ENCODE measurements at places on chromosomes 16 and 17. TPM values are rescaled to one million over a fixed set of nuclear protein-coding genes. Genes with fewer than 3 reads are reported as not detected.
A peak's percentile ranks its signal among the peaks of the same experiment; 100 is the strongest.

DNA sequence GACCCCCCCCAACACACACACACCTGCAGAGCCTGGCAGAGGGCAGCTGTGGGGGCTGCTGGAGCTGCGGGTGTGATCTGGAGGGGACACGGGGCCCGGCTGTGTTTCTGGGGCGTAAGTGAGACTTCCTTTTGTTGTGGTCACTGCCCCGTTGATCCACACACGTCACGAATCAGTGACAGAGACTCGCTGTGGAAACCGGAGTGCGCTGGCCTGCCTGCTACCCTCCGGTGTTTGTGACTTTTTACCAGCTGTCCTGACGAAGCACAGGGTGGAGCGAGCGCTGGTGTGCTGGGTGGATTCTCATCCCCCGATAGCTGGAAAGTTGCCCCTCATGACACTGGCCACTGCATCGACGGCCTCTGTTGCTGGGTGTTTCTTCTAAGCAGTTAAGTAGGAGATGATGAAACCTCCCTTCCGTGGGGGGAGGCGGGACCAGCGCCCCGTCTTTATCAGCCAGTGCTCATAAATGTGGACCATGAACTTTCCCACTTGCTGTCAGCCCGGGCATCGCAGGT is 2.3 kb downstream of the METRNL start:
- no peak for DNase-seq

- DNase-seq, result peak; percentile 55
These were observed 17.3 kb downstream of the DNAH17 start for GRCh38 chr17:78559749-78560368.

- DNase-seq, result no peak
These were observed 87.8 kb downstream of the WNT3 start for GRCh38 chr17:46730679-46731078.

GRCh38 chr17:41360296-41360995 is 9.2 kb downstream of the KRT33B start:
- DNase-seq, result no peak

The ZNF768 gene
- total RNA-seq, result 41.3 TPM

GRCh38 chr16:47054306-47054705 is 80.8 kb upstream of the DNAJA2 start:
- no peak for DNase-seq
